ENCODE measurements at places on chromosomes 13 and 19.
A peak's percentile ranks its signal among the peaks of the same experiment; 100 is the strongest.

GRCh38 chr13:104817271-104817670, 1718.2 kb downstream of the EFNB2 start:
- no peak for DNase-seq

- no peak for DNase-seq
Observed at GRCh38 chr13:81409284-81409683, 1068.4 kb upstream of the SPRY2 start.

DNA sequence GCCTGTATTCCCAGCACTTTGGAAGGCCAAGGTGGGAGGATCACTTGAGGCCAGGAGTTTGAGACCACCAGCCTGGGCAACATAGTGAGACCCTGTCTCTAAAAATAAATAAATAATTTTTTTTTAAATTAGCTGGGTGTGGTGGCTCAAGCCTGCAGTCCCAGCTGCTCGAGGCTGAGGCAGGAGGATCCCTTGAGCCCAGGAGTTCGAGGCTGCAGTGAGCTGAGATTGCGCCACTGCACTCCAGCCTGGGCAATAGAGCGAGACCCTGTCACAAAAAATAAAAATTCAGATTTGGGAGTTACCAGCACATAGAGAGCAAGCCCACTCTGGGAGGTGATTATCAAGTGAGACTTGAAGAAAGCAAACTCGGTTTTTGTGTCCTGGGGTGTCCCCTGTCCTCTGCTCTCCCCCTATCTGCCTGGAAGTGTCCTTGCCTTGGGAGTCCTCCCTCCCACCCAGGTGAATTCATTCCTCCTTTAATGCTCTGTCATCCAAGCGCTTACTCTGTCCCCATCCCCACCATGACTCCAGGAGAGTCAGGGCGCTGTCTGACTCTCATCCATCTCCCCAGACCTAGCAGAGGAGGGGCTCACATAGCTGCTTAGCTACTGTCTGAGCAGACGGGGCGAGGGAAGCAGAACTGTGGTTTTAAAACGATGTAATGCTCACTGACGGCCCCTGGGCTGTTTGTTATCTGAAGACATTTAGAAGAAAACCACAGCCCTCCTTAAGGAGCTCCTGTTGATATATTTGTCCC, 146.8 kb downstream of the STK24 start:
- DNase-seq = no peak

- DNase-seq = no peak
Observed at GRCh38 chr13:43597599-43597945, 189.2 kb downstream of the ENOX1 start.

- no peak for DNase-seq
Observed at GRCh38 chr19:32622002-32622401, 41.0 kb downstream of the PDCD5 start.

DNA sequence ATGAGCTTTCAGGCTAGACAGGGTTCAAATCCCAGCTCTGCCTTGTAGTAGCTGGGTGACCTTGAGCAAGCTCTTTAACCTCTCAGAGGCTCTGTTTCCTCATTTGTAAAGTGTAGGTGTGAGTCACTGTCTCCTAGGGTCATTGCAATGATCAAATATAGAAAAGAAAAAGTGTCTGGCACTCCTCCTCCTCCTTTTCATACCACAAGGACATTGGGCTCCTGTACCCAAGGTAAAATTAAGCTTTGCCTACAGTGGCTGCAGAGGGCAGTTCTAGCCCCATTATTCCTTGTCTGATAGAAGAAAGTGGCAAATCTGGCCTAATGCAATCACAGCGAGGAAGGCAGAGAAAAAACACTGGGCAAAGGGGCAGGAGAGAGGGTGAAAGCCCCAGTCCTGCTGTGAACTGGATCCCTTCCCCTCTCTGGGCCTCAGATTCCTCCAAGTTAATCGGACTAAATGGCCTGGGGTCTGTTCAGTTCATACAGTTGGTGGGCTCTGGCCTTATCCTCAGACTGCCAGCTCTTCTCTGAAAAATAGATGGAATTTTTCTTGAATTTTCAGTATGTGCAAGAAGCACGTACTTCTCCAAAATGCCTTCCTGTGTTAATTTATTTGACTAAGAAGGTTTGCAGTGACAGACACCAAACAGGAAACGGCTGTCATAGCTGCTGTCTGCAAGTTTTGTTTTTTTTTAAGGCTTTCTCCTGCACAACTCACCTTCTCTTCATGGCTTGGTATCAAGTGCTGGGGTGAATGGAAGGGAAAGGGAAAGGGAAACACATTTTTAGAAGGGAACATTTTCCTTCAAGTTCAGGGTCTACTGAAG, 35.3 kb downstream of the RGCC start:
- DNase-seq = no peak

DNA sequence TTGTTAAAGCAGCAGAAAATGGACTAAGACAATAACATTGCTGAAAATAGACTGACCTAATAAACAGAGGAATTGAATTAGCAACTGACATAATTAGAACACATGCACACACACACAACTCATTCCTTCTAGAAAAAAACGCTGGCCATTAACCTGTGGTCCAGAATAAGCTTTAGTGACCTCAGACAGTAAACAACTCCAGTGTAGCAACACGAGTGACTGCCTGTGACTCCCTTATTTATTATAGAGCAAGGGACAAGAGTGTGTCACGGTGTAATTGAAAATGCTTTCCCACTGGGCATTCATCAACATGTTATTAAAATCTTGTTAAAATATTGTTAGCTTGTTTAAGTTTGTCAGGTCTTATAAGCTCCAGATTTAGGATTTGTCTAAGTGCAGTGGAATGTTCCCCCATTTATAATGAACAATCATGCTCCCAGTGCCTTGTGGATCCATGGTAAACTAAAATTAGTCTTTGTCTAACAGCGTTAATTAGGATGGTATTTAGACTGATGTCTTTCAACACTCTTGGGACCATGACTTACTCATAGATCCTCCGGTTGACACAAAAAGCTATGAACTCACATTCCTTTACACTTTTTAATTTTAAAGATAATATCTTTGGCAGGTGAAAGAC, 111.7 kb upstream of the IRS2 start:
- no peak for DNase-seq

DNA sequence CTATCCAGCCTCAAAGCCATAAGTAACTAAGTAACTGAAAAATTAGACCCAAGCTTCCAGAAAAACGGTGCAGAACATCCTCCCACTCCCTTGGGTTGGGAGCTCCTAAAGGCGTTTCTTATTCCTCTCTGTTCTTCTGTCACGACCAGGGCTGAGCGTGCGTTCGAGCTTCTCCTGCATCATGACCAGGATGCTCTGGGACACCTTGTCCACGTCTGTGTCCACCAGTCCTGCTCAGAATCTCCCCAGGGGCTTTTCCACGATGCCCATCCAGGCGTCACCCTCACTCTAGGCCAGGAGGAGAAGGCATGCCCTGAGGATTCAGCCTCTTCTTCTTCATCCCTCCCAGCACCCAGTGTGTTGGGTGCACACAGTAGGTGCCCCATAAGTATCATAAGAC, 37.8 kb upstream of the GAS6 start:
- DNase-seq = no peak

DNA sequence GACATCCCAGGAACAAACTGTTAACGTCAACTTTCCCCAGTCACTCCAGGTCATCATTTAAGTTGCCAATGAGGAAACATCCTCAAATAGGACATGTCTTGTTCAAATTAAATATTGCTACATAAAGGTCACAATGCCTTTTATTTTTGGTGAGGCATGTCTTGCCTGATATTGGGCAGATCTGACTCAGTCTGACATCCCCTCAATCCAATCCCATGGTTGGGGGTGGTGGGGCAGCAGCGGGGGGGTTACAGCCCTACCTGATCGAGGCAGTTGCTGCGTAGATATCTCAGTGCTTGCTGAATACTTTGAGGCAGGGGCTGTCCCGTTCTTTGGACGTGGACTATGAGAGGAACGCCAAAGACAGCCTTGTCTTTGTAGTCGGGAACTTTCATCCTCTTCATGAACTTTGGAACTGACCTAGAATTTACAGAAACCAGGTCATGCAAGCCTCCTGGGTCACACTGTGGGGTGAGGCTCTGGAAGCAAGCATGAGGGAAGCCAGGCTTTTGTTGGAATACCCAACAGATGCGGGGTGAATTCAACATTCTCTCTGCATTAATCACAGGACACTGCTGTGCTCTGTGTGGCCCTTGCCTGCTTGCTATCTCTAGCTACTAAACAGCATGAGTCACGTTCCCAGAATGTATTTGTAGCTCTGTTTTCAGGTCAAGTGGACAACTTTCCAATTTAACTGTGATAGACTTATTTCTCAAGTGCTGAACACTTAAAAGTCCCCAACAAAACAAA, 109.8 kb downstream of the KL start:
- no peak for DNase-seq

GRCh38 chr13:97855570-97856303, 97.7 kb upstream of the IPO5 start:
- no peak for DNase-seq

GRCh38 chr19:32876919-32877285, 7.3 kb upstream of the SLC7A9 start:
- no peak for DNase-seq

GRCh38 chr19:6062961-6063575, 47.2 kb downstream of the RFX2 start:
- no peak for DNase-seq

- DNase-seq = peak; percentile 53
Observed at GRCh38 chr19:1811472-1811894, 593 bp downstream of the ATP8B3 start.

DNA sequence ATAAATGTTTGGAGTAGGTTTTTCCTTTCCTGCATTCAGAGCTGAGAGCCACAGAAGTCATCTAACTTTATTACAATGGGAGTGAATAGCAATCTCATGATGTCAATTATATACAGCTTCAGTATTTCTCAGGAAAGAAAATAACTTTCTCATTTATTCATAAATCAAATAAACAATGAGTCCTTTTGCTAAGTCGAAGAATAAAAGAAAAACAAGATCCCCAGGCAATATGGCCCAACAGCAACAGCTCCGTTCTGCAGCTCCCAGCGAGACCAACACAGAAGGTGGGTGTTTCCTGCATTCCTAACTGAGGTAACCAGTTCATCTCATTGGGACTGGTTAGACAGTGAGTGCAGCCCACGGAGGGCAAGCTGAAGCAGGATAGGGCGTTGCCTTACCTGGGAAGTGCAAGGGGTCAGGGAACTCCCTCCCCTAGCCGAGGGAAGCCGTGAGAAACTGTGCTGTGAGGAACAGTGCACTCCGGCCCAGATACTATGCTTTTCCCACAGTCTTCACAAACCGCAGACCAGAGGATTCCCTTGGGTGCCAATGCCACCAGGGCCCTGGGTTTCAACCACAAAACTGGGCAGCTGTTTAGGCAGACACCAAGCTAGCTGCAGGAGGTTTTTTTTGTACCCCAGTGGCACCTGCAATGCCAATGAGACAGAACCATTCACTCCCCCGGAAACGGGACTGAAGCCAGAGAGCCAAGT, 128.2 kb downstream of the SLITRK1 start:
- no peak for DNase-seq

- DNase-seq = no peak
Observed at GRCh38 chr19:10896851-10897526, 25.6 kb downstream of the CARM1 start.

DNA sequence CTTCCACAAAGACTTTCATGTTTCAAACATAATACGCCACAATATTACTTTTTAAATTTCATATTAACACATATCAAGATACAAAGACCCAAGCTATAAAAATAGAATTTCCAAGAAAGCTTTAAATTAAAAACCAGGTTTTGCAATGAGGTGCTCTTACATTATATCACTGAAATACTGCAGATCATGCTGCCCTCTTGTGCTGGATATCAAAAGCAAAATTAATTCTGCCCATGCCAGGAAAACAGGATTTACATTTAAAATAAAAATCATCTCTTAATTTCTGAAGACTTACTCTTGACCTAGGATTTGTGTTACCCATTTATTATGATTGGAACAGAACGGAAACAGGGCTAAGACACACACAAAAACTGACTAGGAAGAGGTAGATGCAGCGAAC, 145.0 kb downstream of the ABCC4 start:
- no peak for DNase-seq

GRCh38 chr13:74768521-74769085, 634.4 kb upstream of the KLF12 start:
- DNase-seq = no peak

DNA sequence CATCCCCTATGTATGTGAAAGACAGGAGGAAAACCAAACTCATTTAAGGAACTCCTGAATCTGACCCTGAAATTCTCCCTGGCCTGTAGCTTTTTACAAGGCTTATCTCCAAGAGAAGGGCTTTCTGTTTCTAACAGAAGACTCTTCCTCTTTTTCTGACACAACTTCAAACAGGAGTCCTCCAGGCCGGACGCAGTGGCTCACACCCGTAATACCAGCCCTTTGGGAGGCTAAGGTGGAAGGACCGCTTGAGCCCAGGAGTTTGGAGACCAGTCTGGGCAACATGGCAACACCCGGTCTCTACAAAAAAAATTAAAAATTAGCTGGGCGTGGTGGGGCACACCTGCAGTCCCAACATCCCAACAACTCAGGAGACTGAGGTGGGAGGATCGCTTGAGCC, 41.9 kb downstream of the CARS2 start:
- DNase-seq = no peak

DNA sequence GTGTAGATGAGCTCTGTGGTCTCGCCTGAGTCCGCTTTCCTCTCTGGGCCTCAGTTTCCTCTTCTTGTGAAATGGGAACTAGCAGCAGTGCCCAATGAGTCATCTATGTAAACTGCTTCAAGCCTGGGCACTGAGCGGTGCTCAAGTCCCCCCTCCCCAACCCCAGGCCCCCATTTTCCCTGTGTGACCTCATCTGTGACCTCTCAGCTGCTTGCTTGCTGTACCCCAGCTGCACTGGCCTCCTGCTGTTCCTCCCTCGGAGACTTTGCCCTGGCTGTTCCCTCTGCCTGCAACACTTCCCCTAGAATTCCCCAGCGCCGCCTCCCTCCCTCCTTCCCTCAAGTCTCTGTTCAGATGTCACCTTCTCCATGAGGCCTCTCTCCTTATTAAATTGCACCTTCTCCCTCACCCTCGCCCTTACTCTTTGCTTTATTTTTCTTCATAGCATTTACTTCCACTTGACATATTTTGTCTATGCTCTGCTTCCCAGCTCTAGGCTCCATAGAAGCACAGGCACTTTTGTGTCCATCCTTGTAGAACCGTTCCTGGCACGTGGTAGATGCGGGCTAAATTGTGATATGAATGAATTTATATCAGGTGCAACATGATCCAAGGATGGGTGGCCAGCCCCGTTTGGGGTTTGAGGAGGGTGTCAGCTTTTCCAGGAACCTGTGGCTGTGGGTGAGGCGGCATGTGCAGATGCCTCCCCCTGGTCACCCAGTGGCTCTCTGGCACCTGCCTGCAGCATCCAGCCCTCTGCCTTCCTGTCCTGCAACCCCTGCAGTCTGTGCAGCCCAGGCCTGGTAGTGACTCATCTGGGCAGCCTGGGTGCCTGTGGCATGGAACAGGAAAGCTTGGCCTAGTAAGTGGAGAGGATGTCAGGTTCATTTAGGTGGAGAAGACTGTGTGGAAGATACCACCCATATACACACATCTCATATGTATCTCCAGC, 26.3 kb downstream of the SIPA1L3 start:
- no peak for DNase-seq

DNA sequence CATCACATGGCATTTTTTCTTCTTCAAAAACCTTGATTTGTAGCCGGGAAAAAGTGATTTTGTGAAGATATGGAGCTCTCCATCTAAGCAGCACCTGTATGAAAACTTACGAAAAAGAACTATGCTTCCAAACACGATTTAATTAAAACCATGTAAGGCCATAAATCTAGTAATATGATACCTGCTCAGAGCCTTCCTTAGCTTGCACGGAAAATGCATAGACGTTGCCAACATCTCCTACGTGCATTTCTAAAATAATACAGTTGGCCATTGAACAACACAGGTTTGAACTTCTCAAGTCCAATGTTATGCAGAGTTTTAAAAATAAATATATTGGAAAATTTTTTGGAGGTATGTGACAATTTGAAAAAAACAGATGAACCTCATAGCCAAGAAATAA, 59.1 kb upstream of the RNF113B start:
- no peak for DNase-seq
